Metanephros (tissue), 2 donors: ENCODE measurements at places on chromosomes 12 and 14. TPM values are rescaled to one million over a fixed set of nuclear protein-coding genes. Genes with fewer than 3 reads are reported as not detected.

The DNAJC22 gene
- total RNA-seq = 14.1 TPM

The TCL1A gene
- 3.7 TPM for total RNA-seq

The FOXM1 gene
- total RNA-seq = 11.0 TPM

The ACRBP gene
- 2.3 TPM for total RNA-seq

The SYNE2 gene
- 277 TPM for total RNA-seq

The TROAP gene
- 13.0 TPM for total RNA-seq

The BEGAIN gene
- 2.8 TPM for total RNA-seq

The KRT72 gene
- not detected for total RNA-seq

The STAC3 gene
- 83.0 TPM for total RNA-seq

The NTN4 gene
- 79.8 TPM for total RNA-seq

The PAN2 gene
- total RNA-seq = 73.3 TPM

The IPO4 gene
- total RNA-seq = 56.7 TPM

The BBOF1 gene
- total RNA-seq = 5.8 TPM

The ADCY4 gene
- total RNA-seq = 29.7 TPM

The CAPZA3 gene
- not detected for total RNA-seq
